ENCODE measurements at places on chromosomes 3 and 15.

DNA sequence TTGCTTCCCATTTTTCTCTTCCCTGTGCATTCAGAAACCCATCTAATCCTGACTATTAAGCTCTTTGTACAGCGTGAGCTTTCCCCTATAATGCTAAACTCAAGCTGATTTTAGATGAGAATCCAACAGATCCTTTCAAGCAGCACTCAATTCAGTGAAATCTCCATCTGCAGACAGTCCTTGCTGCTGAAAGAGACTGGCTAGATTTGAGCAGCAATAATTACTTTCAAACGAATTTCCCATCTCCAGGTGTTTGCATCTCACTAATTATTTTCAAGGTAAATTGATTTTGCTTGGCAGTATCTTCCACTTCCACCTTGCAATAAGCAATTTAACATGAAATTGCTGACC lies 49.5 kb upstream of the SLC7A14 start:
- no peak for DNase-seq

GRCh38 chr3:58234516-58234931 lies 3.1 kb upstream of the ABHD6 start:
- no peak for DNase-seq

DNA sequence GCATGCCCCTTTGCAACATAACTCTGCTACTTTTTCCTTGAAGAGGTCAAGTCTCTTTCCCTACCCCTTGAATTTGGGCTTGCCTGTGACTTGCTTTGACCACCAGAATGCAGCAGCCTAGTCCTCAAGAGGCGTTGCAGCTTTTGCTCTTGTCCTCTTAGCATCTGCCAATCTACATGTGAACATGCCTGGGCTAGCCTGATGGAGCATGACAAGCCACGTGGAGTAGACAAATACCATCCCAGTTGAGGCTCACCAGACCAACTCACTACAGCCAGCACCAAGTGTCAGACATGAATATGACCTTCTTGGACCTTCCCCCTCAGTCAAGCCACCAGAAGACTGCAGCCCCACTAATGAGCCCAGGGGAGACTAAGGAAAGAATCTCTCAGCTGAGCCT lies 32.9 kb downstream of the AMOTL2 start:
- no peak for DNase-seq

DNA sequence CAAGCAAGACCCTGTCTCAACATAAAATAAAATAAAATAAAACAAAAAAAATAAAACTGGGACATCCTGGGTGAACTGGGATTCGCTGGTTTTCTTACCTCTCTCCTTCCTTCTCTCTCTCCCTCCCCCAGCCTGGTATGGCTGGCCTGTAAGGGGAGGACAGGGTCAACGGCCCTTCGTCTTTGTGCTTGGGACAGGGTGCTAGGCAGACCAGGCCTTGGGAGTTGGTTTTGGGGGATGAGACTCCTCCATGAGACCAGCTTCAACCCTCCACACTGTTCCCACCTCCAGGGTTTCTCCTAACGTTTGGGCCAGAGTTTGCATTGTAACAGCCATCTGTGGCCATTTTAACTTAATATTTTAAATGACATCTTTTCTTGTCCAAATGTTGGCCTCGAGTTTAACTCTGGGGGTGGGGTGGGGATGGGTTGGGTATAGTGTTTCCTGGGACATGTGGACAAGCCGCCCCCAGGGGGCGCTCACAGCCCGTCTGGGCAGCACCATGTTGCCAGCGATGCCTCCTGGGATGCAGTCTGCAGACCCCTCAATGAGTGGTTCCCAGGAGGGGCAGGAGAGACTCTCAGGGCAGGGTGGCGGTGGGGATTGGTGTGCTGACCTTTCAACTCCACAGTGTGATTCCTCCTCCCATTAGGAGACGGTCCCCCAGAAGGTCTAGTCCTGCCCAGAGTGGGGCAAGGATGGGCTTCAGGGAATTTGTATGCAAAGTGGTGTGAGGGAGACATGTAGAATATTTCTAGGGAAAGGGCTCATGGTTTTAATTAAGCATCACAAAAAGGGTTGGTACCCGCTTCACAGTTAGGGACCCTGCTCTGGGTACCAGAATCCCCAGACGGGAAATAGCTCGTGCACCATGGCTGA lies 37.7 kb upstream of the LCTL start:
- DNase-seq: no peak

- DNase-seq: no peak
Observed at GRCh38 chr3:13670292-13670691, 121.4 kb downstream of the FBLN2 start.

GRCh38 chr3:71048948-71049347 lies 534.6 kb downstream of the FOXP1 start:
- DNase-seq: no peak

- no peak for DNase-seq
Observed at GRCh38 chr3:170962411-170962810, 54.0 kb upstream of the EIF5A2 start.

- DNase-seq: no peak
Observed at GRCh38 chr15:64144565-64145281, 6.8 kb upstream of the SNX22 start.

- DNase-seq: no peak
Observed at GRCh38 chr3:67031986-67032385, 33.9 kb downstream of the KBTBD8 start.

DNA sequence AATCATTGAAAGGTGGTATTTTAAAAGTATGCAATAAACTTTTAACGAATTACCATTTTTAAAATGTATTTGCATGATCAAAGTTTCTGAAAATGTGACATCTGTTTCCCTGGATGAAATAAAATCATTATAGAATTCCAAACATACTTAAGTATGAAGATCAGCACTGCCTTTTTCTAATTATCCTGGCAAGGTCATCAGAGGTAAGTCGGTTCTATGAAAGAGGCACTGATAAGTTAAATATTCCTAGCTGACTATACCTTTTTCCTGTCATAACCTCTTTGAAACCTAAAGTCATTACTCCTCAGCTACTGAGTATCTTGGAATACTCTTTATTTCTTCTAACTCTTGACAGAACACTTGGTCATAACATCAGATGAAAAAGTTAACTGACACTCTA lies 406.1 kb upstream of the ALCAM start:
- no peak for DNase-seq

GRCh38 chr15:67947254-67948039 lies 106.7 kb upstream of the PIAS1 start:
- DNase-seq: no peak

GRCh38 chr15:76235186-76235826 lies 76.0 kb downstream of the ETFA start:
- peak; percentile 16 for DNase-seq

DNA sequence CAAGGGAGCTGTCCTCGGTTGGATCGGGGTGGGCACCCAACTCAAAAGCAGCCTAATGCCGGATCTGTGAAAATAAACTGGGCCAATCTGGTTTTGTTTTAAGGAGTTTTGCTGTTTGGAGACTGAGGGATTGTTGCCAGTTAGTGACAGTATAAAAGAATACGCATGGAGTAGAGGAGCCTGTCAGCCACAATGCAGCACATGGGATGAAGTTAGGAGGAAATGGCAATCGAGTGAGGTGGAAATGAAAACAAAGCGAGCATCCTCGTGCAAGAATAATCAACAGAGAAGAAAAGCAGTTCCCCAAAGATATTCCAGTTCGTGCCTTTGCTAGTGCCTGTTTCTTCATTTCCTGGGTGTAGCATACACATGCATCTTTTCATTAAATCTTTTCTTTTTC lies 108.4 kb upstream of the RORA start:
- DNase-seq: no peak

DNA sequence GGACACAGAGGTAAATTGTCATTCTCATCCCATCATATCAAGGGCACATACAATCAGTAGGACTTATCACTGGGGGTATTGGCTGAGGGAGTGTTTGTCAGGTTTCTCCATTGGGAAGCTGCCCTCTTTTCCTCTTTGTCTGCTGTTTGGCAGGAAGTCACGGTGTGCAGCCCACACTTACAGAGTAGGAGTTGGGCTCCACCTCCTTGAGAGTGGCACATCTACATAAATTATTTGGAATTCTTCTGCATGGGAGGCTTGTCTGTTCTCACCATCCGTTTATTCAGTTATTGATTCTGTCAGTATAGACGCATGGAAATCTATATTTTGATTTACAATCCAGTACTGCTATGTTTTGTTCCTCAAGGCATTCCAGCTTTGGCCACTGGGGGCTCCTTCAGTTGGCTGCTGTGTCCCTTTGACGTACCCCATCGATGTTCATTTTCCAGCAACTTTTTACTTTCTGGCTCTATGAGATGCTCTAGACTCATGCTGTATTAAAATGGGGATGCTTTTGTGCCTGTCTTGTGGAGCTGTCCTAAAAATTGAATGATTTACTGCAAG lies 200.3 kb downstream of the SLCO3A1 start:
- no peak for DNase-seq

- no peak for DNase-seq
Observed at GRCh38 chr3:33881156-33882064, 83.0 kb downstream of the PDCD6IP start.

GRCh38 chr3:170506556-170506955 lies 79.3 kb downstream of the SLC7A14 start:
- DNase-seq: no peak

DNA sequence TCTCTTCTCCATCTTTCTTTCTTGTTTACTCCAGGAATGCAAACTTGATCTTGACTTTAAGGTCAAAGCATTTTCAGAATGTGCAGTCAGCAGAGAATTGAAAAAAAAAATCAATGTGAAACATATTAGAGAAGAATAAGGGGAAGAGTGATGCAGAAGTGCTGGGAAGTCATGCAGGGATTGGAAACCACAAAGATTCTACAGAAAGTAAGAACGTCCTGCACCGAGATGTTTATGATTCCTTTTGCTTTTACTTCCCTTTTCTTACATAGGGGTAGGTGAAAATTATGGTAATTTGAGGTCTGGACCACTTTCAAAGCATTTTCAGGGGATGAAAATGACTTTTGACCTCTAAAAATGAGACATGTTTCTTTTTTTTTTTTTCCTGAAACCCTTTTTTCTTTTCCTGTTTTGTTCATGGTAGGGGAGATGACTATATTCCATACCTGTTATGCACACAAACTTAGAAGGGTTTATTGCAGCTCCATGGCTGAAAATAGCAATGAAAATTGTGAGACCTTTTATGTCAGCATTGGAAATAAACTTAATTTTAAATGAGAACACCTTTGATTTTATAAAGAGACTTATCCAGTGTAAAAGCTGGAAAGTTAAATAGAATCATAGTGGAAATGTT lies 623.5 kb upstream of the TBL1XR1 start:
- no peak for DNase-seq

DNA sequence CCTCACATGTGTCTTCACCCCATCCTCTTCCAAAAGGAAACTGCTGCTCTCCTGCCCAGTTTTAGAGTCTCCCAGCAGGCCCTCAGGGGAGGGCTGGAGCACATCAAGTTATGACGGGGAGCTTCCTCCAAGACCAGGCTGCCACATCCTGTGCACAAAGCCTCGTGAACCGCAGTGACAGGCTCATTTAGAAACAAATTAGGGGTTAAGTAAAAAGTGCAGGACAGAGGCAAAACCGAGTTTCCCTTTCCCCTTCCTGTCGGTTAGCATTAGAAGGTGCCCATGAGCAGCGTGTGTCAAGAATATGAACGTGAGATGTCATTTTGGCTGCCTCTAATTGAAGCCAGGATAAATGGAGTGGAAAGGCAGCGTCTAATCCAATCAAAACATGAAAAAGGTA lies 199.7 kb downstream of the ARRDC4 start:
- DNase-seq: no peak

DNA sequence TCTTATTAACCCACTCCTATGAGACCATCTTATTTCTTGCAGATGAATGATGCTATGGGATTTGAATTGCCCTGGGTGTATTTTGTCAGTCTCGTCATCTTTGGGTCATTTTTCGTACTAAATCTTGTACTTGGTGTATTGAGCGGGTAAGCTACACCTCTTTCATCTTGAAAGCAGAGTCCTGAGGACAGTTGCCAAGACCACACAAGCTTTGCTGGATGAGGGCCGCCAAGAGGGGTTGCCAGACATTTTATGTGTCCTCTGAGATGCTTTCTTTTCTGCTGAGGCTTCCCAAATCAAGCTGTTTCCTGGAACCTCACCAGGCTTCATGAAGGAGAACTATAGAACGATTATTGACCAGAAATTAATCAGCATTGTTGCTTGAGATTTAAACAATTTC lies 173.2 kb downstream of the CHDH start:
- no peak for DNase-seq

- DNase-seq: no peak
Observed at GRCh38 chr3:47772047-47772446, 9.6 kb downstream of the SMARCC1 start.

DNA sequence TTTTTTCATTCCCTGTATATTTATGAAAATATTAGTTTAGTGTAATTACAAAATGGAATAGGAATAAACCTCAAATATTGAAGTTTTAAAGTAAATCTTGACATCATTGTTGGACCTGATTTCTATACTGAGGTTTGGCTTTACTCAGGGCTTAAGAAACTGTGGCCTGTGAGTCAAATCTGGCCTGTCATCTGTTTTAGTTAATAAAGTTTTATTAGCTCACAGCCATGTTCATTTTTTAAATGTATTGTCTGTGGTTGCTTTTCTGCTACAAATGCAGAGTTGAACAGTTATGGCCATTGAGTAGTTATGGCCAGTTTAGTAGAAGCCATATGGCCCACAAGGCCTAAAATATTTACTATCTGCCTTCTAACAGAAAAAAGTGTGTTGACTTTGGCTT lies 80.7 kb downstream of the DIPK2A start:
- DNase-seq: no peak

GRCh38 chr3:21526461-21526860 lies 224.5 kb downstream of the ZNF385D start:
- no peak for DNase-seq

DNA sequence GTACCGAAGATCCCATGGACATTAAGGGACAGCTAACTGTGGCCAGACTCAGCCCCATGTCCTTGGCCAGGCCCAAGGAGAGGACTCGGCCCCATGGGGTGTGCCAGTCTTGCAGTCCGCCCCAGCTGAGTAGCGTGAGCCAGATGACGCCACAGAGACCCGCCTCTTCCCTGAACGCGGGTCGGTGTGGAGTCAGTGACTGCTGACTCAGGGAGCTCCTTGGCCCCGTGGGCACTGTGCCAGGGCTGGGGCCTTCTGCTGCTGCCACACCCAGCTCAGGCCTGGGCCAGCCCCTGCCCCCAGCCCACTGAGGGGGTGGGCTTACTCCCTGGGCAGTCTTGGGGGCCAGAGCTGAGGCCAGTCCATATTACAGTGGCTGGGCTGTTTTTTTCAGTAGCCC lies 52.8 kb downstream of the PLXNA1 start:
- DNase-seq: peak; percentile 68

GRCh38 chr3:54299169-54299935 lies 177.0 kb downstream of the CACNA2D3 start:
- DNase-seq: no peak

GRCh38 chr3:167691366-167691765 lies 37.6 kb upstream of the WDR49 start:
- DNase-seq: no peak

- DNase-seq: no peak
Observed at GRCh38 chr3:126834596-126835471, 130.8 kb downstream of the CHCHD6 start.

- no peak for DNase-seq
Observed at GRCh38 chr3:98013411-98014267, 21.5 kb downstream of the GABRR3 start.

GRCh38 chr3:42270561-42270960 lies 4.6 kb upstream of the CCK start:
- no peak for DNase-seq

GRCh38 chr3:77412021-77412438 lies 372.1 kb downstream of the ROBO2 start:
- DNase-seq: peak; percentile 72

- no peak for DNase-seq
Observed at GRCh38 chr3:46992231-46992630, 12.8 kb downstream of the NBEAL2 start.

- DNase-seq: no peak
Observed at GRCh38 chr3:162287600-162287999, 791.0 kb downstream of the OTOL1 start.

- DNase-seq: no peak
Observed at GRCh38 chr3:45140141-45140769, 5.9 kb downstream of the CDCP1 start.

All from GM04504 (cell line).